ENCODE measurements at places on chromosomes 2 and 18. TPM values are rescaled to one million over a fixed set of nuclear protein-coding genes. Genes with fewer than 3 reads are reported as not detected.

DNA sequence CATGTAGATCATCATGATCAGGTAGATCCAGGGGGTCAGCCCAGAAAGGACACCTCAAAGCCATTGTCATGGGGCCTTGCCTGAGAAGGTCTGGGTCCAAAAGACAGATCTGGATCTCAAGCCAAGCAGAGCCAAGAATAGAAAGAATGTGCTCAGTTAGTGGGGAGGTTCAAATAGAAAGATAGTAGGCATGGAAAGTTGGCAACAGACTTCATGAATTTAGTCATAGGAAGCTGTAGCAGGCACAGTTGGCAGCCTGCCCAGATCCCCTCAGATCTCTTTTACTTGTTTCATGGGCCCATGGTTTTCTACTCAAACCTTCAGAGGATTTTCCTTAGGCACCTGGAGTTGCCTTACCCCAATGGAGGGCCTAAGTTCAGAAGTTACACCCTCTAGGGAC is 767.0 kb downstream of the SLC4A3 start:
- no peaks in the 10 kb centered on the region for H3K4me1 ChIP-seq
- H3K36me3 ChIP-seq, result no peaks in the 10 kb centered on the region
- no peak overlapping the region for H3K27ac ChIP-seq
- DNase-seq, result no peak

The LIMS3 gene
- 1.6 TPM for total RNA-seq

DNA sequence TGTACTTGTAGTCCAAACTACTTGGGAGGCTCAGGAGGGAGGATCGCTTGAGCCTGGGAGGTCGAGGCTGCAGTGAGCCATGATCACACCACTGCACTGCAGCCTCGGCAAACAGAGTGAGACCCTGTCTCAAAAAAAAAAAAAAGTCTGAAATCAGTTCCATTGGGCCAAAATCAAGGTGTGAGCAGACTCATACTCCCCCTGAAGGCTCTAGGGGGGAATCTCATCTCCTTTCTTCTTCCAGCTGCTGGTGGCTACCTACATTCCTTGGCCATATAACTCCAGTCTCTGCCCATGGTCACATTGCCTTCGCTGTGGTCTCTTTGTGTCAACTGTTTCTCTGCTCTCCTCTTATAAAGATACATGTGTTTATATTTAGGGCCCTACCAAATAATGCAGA is 234.0 kb downstream of the LRRTM1 start:
- H3K36me3 ChIP-seq, result no peaks in the 10 kb centered on the region
- no peak overlapping the region for H3K27ac ChIP-seq
- no peaks in the 10 kb centered on the region for H3K27me3 ChIP-seq
- no peak overlapping the region for H3K4me3 ChIP-seq
- no peaks in the 10 kb centered on the region for H3K4me1 ChIP-seq

GRCh38 chr2:134722728-134723127 is 3.9 kb upstream of the TMEM163 start:
- H3K27me3 ChIP-seq, result peaks cover 20% of the 10 kb centered on the region
- no peaks in the 10 kb centered on the region for H3K36me3 ChIP-seq
- H3K4me1 ChIP-seq, result no peaks in the 10 kb centered on the region
- no peak overlapping the region for H3K4me3 ChIP-seq
- H3K27ac ChIP-seq, result no peak overlapping the region

GRCh38 chr2:71930049-71930681 is 217.5 kb downstream of the CYP26B1 start:
- H3K4me1 ChIP-seq, result no peaks in the 10 kb centered on the region
- H3K27me3 ChIP-seq, result no peaks in the 10 kb centered on the region
- H3K4me3 ChIP-seq, result no peak overlapping the region
- DNase-seq, result peak; percentile 78

The SOCS6 gene
- total RNA-seq, result 20.6 TPM

The SLC19A3 gene
- total RNA-seq, result 29.9 TPM

The TUBB8B gene
- total RNA-seq, result not detected

DNA sequence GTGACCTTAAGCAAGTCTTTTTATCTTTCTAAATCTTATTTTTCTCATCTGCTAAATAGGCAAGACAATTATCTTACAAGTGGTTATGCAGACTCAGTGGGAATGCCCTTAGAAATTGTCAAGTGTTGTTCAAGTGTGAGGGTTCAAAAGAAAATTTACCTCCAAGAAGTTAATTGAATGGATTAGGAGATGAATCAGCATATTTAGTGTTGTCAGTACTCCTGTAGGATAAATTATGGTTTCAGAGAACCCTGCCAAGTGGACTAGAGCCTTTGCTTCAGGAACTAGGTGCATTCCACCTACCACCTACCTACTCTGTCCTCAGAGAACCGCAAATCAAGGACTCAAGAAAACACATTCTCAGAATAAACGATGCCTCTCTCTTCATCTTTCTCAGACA is 69.8 kb upstream of the KCTD1 start:
- no peaks in the 10 kb centered on the region for H3K36me3 ChIP-seq
- H3K4me3 ChIP-seq, result no peak overlapping the region
- H3K27ac ChIP-seq, result peak overlapping the region; percentile 22
- no peak for DNase-seq

- no peak overlapping the region for H3K27ac ChIP-seq
- H3K27me3 ChIP-seq, result no peaks in the 10 kb centered on the region
- no peak for DNase-seq
- H3K4me3 ChIP-seq, result no peak overlapping the region
Observed at GRCh38 chr2:8740136-8740535, 58.3 kb downstream of the ID2 start.

DNA sequence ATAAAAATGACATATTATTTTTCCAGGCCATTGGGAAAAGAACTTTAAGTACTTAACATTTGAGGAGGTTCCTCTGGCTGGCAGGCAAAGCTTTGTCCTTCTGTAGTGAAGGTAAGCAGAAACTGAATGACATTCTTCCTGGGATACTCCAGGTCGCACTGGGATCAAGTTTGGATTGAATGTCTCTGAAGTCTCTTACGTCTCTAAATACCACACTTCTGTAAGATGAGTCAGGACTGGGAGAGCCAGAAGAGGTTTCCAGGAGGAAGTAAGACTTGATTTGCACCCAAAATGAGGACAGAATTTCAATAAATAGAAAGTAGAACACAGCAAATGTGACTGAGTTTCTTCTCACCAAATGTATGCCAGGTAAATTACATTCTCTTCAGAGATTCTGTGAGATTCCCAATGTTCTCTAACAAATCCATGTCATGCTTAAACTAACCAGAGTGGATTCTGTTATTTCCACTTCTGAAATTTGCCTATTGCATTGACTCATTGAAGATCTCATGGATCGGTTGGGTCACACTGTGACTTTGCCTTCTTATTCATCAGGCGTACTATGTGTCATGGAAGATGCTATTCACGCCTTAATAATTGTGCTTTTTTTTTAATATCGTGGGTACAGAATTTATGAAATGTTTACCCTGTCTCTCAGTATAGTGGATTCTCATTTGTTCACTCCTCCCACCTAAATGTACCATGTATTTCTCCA is 25.5 kb upstream of the VIT start:
- H3K4me3 ChIP-seq, result no peak overlapping the region
- no peaks in the 10 kb centered on the region for H3K36me3 ChIP-seq
- no peaks in the 10 kb centered on the region for H3K4me1 ChIP-seq
- no peaks in the 10 kb centered on the region for H3K27me3 ChIP-seq
- no peak for DNase-seq

- peaks cover 6% of the 10 kb centered on the region for H3K36me3 ChIP-seq
- no peaks in the 10 kb centered on the region for H3K4me1 ChIP-seq
- H3K4me3 ChIP-seq, result no peak overlapping the region
- no peaks in the 10 kb centered on the region for H3K27me3 ChIP-seq
Observed at GRCh38 chr18:2536493-2536892, 34.8 kb downstream of the METTL4 start.

- no peak for DNase-seq
- H3K36me3 ChIP-seq, result no peaks in the 10 kb centered on the region
Observed at GRCh38 chr2:75548036-75548573, 12.6 kb downstream of the EVA1A start.

The PLEKHM3 gene
- total RNA-seq, result 35.0 TPM

GRCh38 chr18:48375150-48375800 is 33.9 kb downstream of the ZBTB7C start:
- H3K4me1 ChIP-seq, result peaks cover 6% of the 10 kb centered on the region
- DNase-seq, result no peak
- no peaks in the 10 kb centered on the region for H3K36me3 ChIP-seq
- peak overlapping the region; percentile 5 for H3K4me3 ChIP-seq
- H3K27me3 ChIP-seq, result no peaks in the 10 kb centered on the region

DNA sequence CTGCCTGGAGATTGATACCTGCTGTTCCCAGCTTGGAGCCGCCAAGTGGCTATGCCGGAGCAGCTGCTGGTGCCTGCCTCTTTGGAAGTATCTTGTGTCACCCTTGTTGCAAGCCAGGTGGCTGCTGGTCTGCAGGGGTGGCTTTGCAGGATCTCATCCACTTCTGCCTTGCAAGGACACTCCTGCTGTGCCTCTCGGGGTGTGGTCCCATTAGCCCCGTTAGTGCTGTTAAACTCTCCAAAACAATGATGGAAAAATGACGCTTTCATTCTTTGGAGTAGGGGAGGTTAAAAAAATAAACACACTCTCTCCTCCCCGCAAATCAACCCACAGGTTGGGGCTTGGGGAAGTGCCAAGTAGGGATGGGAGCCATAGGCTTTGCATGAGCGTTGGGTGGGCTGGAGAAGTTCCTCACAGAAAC is 352.8 kb downstream of the RNF144A start:
- no peak overlapping the region for H3K4me3 ChIP-seq
- H3K36me3 ChIP-seq, result no peaks in the 10 kb centered on the region
- no peak overlapping the region for H3K27ac ChIP-seq

GRCh38 chr2:150698016-150698661 is 210.7 kb upstream of the RND3 start:
- H3K27ac ChIP-seq, result peak overlapping the region; percentile 65
- no peak for DNase-seq
- H3K4me1 ChIP-seq, result no peaks in the 10 kb centered on the region
- no peaks in the 10 kb centered on the region for H3K27me3 ChIP-seq
- no peak overlapping the region for H3K4me3 ChIP-seq
- no peaks in the 10 kb centered on the region for H3K36me3 ChIP-seq
